Activated CD8-positive, alpha-beta memory T cell treated with anti-CD3 and anti-CD28 coated beads for 4 hours (primary cell): ENCODE measurements at places on chromosomes 2 and 18.
A peak's percentile ranks its signal among the peaks of the same experiment; 100 is the strongest.

- DNase-seq: no peak
Measured at GRCh38 chr2:20378891-20379519, 28.4 kb upstream of the PUM2 start.

DNA sequence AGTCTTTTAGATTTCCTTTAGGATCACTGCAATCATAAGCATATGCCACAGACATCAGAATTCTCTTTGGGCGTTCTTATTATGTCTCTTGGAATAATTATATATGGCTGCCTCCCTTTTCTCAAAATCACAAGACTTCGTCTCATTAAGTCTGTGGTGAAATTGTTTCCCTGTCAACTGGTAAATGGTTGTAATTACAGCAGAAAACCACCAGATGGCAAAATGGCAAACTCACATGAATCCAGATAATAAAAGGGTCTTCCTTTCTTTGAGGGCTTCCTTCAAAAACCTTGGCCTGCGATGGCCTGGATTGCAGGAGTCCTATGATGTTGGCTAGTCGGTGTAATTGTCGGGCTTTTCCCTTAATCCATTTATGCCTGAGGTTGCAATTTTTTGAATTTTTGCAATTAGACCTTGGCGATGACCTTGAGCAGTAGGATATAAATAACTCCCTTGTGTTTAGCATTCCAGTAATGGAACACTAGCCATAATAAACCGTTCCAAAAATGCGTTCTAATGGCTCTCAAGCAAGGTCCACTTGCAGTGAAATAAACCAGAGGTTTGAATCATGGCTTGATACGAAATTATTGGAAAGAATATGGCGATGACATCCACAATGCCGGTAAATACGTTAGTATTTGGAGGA lies 656.4 kb downstream of the MBD2 start:
- DNase-seq: no peak

GRCh38 chr2:43073401-43073825 lies 153.0 kb downstream of the ZFP36L2 start:
- DNase-seq: no peak

- no peak for DNase-seq
Measured at GRCh38 chr2:6934758-6935651, 17.8 kb downstream of the RNF144A start.

DNA sequence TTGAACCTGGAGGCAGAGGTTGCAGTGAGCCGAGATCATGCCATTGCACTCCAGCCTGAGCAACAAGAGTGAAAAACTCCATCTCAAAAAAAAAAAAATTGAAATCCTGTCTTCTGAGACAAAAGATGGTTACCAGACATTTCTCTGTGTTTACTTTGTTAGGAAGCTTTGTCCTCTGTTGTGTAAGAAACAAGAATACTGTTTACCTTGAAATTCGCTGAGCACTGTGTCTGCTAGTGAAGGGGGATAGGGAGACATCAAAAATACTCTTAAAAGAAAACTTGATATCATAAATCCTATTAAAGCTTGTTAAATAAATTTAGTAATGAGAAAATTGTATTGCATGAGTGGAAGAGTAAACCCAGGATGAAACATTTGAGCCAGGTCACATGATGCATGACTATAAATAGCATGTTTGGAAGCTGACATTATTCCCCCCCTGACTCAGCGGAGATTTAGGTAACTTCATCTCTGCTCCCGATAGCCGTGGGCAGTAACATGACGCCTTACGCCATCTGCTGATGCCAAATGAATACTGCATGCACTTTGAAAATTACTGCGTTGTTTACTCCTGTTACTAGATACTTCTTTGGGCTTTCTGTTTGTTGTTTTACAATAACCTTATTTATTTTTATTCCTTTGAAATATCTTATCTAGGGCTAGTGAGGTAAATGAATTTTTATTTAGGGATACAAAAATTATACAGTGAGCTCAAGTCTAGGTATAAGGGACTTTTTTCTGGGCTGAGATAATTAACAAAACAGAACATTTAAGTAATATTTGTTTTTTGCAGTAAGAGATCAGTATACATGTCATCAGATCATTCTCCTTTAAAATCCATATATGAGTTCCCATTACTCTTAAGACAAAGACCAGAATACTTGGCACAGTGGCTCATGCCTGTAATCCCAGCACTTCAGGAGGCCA lies 134.9 kb downstream of the MAP3K20 start:
- DNase-seq: peak; percentile 14

DNA sequence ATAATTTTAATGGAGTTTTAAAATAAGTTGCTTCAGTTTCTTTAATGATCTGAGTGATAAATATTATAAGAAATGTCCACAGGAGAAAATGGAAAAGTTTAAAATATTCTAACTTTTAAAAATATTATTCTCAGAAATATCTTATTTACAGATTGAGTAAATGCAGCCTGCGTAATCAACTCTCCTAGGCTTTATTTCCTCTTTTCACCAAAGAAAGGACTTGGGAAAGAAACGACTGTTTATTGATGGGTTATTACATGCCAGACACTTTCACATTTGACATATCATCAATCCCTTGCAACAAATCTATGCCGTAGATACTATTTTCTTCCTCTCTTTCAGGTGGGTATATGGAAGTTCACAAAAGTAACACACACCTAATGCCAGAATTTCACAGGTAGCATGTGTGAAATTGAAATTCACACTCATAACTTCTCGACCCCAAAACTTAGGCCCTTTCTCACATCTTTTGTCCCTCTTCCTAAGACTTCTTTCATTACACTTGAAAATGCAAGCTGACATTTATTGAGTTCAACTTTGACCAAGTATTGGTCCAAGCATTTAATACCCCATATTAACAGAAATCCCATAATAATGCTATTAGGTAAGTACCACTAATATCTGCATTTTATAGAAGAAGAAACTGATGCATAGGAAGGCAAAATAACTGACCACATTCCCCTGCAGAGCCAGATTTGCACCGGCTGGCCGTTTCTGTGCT lies 49.2 kb downstream of the MYOM1 start:
- no peak for DNase-seq

- no peak for DNase-seq
Measured at GRCh38 chr2:174210862-174211261, 37.5 kb downstream of the OLA1 start.

DNA sequence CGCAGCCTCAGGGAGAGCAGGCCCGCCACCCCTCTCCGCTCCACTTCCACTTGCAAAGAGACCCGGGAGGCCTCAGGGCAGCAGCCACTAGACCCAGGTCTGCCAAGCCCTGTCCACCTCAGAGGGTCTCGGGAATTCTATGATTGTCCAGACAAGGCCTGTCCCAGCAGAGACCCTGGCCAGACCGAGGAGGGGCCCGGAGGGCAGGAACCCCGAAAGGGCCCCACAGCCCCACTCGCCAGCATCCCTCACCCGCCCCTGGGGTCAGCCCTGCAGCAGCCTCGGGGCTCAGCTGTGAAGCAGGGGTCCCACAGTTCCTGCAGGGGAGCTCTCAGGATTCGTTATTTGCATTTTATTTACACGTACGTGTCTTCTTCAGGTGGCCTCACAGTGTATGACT lies 269.5 kb downstream of the EIPR1 start:
- DNase-seq: no peak

GRCh38 chr18:21741562-21742314 lies 1.1 kb downstream of the MIB1 start:
- DNase-seq: no peak

DNA sequence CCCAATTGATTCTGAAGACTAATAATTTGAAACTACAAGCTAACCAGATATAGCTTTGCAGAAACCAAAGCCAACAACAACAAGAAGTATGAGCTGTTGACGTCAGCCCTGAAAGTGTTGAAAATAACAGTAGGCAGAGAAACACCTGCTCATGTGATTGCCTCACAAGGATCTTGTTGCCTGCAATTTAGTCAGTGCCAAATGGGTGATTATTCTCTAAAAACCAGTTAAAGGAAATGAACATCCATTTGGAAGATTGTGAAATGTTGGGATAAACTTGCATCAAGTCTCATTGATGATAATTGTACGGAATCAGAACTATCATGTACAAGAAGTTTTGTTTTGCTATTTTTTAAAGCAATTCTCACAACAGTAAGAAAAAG lies 2.8 kb downstream of the CYTIP start:
- no peak for DNase-seq
